Activated CD4-positive, alpha-beta T cell treated with anti-CD3 and anti-CD28 coated beads for 4 hours (primary cell): ENCODE measurements at places on chromosomes 12 and 14.

- no peak for DNase-seq
Measured at GRCh38 chr14:33527023-33527634, 423.7 kb downstream of the EGLN3 start.

- DNase-seq = peak; percentile 55
Measured at GRCh38 chr14:24365600-24366412, 2.2 kb upstream of the NFATC4 start.

GRCh38 chr14:33525626-33526025, 425.2 kb downstream of the EGLN3 start:
- no peak for DNase-seq

DNA sequence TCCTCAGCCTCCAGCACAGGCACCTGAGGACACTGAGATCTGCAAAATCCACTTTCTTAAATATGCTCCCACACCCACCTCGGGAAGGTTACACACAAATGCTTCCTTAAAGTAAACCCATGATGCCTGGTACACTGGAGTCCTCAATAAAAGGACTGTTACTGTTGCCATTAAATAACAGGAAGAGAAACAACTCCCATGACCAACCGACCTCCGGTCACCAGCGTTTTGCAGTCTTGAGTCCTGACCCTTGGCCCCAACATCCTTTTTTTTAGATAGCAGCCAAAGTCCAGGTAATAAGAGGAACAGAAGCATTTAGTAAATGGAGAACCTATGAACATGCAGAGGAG, 42.4 kb downstream of the ITPK1 start:
- DNase-seq = no peak

DNA sequence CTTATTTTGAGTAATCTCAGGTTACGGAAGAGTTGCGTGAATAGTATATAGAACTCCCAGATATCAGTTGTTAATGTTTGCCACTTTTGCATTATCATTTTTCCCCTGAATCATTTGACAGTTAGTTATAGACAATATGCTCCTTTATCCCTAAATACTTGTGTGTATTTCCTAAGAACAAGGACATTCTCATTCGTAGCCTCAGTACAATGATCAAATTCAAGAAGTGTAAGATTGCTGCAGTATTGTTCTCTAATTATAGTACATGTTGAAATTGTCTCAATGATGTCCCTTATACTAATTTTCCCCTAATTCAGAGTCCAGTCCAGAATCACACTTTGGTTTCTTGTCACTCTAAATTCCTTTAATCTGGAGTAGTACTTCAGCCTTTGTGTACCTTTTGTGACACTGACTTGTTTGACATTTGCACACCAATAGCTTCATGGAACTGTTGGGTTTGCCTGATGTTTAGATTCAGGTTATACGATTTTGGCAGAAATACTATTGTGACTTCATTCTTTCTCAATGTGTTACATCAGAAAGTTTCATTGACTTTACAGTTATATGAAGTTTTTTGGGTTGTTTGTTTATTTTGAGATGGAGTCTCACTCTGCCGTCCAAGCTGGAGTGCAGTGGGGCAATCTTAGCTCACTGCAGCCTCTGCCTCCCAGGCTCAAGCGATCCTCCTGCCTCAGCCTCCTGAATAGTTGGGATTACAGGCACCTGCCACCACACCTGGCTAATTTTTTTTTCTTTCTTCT, 13.1 kb downstream of the DYNC1H1 start:
- DNase-seq = no peak

GRCh38 chr12:121741743-121742142, 29.2 kb downstream of the TMEM120B start:
- no peak for DNase-seq

DNA sequence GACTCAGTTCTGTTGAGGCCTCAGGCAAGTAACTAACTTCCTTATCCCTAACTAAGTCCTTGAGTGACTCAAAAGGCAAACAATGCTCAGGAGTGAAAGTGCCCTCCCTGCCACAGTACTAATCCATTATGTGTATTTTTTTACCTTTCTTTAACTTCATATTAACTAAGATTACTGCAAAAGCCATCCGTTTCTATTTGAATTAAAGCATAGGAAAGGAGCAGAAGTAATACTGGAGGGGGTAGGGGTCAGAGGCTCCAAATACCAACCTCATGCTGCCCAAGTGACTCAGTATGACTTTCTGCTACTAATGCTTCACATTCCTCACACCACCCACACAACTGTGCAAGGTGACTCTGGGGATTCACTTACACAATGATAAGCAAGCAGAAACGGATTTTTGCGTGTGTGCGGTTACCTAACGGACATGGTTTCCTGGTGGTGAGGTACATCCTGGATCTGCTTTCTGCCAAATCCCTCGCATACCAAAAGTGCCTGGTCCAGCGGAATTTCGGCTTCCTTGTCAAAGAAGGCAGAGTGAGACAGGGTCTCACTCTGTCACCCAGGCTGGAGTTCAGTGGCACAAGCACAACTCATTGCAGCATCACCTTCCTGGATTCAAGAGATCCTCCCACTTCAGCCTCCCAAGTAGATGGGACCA, 25.1 kb downstream of the MOK start:
- DNase-seq = no peak

GRCh38 chr14:78737601-78738000, 567.4 kb downstream of the NRXN3 start:
- no peak for DNase-seq

GRCh38 chr12:1614360-1614759, 14.7 kb upstream of the WNT5B start:
- DNase-seq = no peak

DNA sequence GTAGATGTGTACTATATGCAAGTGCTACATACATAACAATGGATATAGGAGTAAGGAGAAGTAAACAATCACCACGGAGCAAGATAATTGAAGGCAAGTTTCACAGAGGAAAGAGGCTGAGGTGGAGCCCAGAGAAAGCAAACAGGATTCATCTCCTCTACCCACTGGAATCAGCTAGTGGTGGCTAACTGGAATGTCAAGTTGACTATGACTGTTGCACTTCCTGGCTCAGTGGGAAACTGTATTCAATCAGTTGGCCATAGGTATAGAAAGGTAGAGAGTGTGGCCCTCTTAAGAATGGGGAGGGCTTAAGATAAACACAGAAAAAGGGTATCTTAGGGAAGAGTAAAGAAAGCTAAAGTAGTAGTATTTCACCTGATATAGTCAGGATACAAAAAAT, 62.4 kb downstream of the MAP4K5 start:
- DNase-seq = no peak

- DNase-seq = no peak
Measured at GRCh38 chr12:95557625-95558024, 6.3 kb upstream of the USP44 start.

GRCh38 chr14:103427485-103428443, 42.5 kb downstream of the MARK3 start:
- peak; percentile 14 for DNase-seq

DNA sequence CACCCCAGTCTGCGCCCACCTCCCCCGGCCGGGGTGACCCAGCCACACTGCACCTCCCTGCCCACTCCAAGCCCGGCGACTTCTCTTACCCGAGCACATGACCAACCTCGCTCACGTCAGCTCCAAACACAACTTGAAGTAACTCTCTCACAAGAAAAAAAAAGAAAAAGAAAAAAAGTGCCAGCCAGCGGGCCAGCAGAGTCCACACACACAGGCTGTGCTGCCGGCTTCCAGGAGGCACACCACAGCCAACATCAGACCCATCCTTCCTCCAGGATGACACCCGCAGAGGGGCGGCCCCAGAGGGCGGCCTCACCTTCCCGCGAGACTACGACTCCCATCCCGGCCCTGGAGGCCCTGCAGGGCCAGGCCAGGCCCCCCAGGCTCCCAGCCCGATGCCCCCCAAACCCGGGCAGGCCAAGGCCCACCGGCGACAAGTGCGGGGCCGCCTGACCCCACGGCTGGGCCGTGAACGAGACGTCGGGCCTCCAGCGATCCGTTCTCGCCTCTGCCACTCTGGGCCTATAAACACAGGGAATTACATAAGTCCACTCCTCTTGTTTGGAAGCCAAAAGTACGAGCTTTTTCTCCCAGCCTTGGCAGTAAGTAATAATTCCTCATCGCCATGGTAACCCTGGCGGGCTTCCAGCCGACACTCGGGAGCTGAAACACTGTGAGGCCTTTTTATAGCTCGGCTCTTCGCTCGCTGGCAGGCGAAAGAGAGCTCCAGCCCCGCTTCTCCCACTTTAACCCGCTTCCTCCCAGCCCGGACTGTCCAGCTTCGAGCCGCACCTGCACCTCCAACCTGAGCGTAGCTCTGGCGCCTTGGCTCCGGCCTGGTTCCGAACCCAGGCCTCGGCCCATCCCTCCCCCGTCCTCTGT, 49.1 kb downstream of the NCOR2 start:
- DNase-seq = no peak

DNA sequence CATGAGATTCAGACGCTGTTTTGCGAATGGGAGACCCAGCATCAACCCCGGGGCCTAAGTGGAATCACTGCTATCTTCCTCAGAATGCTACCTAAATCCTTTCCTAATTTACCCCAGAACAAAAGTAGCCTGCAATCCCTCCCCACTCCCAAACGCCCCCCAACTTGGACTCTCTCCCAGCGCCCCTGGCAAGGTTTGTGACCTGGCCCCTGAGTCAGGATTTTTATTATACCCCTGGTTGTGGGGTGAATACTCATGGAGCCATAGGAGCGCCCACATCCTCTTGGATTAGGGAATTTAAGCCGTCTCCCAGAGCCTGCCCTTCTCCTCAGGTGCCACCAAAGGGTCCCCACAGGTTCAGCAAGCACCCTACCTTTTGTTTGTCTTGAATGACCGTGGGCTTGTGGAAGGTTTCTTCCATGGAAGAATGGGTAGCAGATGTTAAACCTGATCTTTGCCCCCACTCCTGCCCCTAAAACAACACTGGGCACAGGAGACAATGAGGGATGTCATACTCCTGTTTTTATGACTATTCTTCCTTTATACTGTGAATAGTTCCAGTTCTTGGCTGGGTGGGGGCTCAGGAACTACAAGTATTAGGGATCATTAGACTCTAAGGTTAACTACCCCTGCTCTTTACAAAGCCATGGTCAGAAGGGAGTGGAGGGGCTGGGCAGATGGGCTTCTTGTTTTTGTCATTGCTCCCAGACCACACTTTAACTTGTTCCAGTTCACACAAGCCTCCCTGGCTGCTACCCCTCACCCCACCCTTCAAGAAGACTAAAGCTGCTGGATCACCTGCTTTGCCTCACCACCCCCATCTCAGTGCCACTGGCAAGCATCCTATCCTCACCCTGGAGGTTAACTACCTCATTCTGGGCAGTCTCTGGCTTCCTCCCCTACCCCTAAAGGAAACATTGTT, 630 bp downstream of the MYL6B start:
- no peak for DNase-seq

GRCh38 chr12:101804409-101804808, 26.4 kb downstream of the GNPTAB start:
- DNase-seq = no peak

DNA sequence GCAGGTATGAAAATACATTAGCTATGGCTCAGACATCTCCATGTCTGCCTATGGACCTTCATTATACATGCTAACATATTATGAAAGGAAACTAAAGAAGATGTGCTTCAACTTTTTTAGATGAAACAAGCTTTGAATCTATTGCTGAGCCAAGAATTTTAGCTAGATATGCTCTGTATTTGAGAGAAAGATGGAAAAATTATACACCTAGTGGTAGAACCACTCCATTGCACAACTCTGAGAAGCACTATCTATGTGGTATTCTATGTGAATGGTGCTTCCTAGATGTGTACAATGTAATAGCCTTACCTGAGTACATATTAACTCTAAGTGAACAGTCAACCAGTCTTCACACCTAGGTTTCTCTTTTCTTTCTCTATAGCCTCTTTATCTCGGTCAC, 17.3 kb downstream of the EPYC start:
- no peak for DNase-seq

GRCh38 chr14:50964683-50965390, 20.6 kb upstream of the PYGL start:
- DNase-seq = no peak

DNA sequence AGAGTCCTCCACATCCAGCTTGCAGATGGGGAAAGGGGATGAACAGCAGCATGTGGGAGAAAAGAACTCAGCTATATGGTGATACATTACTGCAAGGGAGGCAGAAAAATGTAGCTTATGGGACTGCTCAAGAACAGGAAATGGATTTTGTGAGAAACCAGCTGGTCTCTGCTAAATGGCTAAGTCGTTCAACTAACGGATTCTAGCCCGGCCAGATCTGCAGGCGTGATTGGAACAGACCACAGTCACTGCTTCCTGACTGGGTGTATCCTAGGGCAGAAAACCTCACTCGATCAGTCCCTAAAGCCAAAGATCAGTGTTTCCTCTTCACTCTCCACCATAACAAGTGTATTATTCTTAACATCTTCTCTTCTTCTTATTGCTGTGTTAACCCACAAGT, 8.1 kb upstream of the PTGDR start:
- DNase-seq = no peak

- no peak for DNase-seq
Measured at GRCh38 chr14:71529848-71530247, 402.4 kb upstream of the RGS6 start.

- no peak for DNase-seq
Measured at GRCh38 chr14:53001787-53002378, 51.0 kb upstream of the FERMT2 start.

- no peak for DNase-seq
Measured at GRCh38 chr12:13275241-13276085, 78.9 kb downstream of the EMP1 start.

GRCh38 chr14:20608383-20609110, 17.4 kb upstream of the RNASE12 start:
- DNase-seq = no peak

- peak; percentile 8 for DNase-seq
Measured at GRCh38 chr12:13233830-13234641, 37.5 kb downstream of the EMP1 start.

DNA sequence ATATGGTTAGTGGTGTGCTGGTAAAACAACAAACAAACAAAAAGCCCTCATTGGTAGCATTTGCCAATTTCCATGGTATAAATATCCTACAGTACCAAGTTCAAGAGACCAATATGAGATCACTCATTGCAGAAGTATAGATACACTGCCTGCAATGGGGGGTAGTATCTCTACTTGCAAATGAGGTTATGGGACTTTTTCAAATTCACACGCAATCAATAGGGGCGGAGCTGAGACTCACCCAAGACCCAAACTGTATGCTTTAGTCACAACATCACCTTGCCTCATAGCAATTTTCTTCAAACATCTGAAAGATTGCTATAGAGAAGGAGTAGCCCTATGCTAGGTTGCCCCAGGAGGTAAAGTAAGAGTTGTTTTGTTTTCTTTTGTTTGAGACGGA, 93.7 kb downstream of the VCPKMT start:
- DNase-seq = no peak

DNA sequence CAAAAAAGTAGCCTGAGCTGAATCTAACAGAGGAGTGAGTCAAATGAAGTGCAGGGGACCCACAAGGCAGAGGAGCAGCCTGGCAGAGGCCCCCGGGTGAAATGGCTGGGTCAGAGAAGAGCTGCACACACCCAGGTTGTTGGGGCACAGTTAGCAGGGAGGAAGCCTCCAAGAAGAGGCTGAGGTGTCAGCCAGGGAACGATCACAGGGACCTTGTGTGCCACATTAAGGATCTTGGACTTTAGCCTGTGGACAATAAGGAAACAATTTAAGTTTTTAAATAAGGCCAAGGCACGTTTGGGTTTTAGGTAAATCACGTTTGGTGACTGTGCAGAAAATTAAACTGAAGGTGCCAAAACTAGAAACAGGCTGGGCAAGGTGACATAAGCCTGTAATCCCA, 35.1 kb downstream of the OR10P1 start:
- no peak for DNase-seq
